Central memory CD4-positive, alpha-beta T cell (primary cell): ENCODE measurements at places on chromosomes 5 and 9.

DNA sequence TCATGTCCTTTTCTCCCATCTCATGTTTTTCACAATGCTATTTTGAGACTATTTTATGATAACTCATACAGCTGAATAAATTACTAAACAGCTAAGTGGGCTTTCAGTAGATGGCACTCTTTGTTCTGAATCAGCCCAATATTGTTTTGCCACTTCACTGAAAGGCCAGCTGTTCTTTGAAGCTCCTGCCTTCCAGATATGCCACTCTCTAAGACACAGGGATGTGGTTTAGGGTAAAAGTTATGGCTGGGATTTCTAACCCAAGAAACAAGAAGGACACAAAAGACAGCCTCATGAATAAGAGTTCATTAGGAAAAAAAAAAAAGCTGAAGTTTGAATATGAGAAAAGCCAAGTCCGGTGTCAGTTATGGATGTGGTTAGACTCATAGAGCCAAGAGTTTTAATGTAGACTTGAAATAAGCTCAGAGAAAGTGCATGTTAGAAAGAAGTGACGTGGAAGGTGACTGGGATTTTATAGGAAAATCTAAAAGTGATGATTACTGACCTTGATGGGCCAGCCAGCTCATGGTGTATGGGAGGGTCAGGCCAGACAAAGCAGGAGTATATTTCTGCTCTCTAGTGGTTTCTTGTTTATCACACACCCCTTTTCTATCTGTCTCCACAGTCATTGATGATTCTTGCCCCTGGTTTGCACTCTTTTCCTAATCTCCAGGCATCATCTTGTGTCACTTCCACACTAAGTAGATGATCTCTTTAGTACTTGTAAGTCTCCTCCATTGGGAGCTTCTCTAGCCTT lies 488.5 kb downstream of the NR2F1-AS1 start:
- DNase-seq: no peak

DNA sequence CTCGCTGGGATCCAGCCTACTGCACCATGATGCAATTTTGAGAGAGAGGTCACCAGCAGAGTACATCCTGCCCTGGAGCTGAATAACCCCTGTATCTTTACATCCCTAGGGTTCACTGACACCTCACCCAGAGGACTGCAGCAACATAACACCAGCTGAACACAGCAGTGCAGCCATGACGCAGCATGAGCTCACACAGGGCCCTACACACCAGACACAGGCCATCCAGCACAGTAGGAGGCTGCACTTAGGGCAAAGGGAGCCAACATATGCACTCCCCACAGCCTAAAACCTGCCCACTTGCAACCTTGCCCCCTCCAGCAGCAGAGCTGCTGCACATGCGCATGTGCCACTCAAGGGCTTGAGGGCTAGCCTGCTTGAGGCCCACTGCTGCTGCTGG lies 157.3 kb upstream of the SMARCA2 start:
- DNase-seq: no peak

- peak; percentile 60 for DNase-seq
These were observed 938 bp downstream of the NINJ1 start for GRCh38 chr9:93132946-93133680.

DNA sequence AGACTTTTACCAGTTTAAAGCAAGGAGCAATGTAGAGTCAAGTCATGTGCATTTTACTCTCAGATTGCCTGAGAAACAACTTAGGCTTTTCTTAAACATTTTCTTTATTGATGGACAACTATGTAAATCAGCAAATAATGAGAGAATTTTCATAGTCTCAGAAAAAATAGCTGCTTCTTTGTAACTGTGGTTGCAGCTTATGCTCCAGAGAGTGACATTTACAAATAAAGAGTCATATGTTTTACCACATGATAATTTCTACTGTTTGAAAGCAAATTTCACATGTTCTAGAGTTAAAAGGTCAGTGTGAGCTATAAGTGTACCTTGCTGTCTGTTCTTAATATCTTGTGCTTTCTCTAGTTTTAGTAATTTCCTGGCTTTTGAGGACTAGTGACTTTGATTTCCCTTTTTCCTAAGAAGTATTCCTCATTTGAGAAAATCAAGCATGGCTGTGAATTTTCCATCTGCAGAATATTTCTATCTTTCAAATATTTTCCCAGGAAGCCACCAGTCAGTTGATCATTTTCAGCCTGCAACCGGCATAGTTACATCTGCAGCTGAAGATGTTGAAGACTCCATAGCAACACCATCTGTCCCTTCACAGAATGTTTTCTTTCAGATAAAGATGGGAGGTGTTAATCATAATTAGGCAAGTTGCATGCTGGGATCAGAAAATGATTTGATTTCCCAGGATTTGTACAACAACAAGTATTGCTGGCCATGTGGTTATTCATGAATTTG lies 229.9 kb downstream of the SGCD start:
- DNase-seq: no peak

DNA sequence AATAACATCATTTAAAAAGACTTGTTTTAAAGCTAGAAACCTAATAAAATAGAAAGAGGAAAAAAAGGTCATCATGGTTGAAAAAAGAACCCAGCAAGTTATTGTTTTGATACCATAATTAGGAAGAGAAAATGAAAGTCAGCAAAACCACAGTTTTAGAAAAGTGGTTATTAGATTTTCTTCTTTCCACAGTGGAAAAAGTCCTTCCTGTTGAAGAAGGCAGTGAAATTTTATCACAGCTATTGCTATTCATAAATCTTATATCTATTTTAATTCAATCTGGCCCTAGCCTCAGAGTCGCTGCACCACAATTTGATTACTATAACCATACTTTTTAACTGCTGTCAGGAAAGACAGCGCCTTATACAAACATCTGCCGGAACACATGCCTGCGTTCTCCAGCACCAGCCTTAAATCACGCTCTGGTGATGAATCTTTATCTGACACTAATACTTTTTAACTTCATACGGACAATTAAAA lies 60.3 kb downstream of the MAPKAP1 start:
- DNase-seq: no peak

DNA sequence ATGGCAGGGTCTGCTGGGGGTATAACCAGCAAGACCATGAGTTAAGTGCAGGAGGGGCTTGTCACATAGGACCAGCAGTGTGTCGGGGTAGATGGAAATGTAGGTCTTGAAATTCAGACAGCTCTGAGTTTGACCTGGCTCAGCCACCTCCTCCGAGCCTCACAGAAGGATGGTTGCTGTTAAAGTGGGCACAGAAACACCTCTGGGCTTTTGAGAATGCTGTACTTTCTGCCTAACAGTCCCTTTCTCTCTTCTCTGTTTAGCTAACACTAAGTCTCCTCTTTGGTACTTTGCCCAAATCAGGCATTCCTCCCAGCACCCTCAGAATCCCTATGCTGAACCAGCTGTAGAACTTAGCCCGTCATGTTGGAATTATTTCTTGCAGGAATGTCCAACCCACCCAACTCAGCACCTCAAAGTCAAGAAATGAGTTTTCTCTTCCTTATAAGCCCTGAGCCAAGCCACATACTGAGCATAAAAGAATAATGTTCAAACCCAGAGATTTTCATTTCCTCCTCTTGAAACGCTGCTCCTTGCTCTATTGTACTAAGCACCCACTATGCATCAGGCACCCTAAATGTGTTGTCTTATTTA lies 41.7 kb upstream of the MATR3 start:
- no peak for DNase-seq

DNA sequence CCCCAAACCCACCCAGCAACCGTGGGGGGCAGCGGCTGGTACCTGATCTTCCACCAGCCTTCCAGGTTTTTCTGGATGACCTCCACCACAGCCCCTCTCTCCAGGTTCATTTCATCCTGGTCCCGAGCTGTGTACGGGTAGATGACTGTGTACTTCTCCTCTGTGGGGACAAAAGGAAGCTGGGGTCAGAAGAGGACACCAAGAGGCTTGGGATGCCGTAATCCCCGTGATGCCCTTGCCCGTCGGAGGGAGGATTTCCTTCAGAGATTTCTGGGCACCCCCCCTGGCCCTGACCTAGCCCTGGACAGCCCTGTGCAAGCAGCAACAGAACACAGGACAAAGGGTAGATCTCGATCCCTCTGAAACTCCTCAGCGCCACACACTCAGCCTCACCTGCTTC lies 70.3 kb upstream of the UBTD2 start:
- no peak for DNase-seq

GRCh38 chr5:173231996-173232498 lies 3.0 kb downstream of the NKX2-5 start:
- DNase-seq: no peak

DNA sequence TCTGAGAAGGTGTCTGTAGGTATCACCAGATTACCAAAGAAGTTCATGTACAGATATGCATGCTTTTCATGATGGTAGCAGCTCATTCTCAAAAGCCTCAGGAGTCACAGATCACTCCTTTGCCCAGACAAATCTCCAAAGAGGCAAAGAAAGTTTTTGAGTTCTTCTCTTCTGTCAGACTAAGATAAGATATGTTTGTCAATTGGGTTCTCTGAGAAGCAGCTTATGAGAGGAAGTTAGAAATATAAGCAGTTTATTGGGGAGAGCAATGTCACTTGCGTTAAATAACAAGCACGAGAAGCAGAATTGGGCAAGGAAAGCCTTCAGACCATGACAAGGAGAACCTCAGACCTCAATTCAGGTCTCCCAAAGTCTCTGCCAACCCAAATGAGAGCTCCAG lies 219.2 kb upstream of the KLF4 start:
- no peak for DNase-seq

- DNase-seq: no peak
These were observed 628.0 kb upstream of the ADAMTS16 start for GRCh38 chr5:4511996-4512656.
